ENCODE measurements at places on chromosomes 12 and 14.

- no peak for DNase-seq
These were observed 177.3 kb upstream of the BMP4 start for GRCh38 chr14:54133896-54134295.

DNA sequence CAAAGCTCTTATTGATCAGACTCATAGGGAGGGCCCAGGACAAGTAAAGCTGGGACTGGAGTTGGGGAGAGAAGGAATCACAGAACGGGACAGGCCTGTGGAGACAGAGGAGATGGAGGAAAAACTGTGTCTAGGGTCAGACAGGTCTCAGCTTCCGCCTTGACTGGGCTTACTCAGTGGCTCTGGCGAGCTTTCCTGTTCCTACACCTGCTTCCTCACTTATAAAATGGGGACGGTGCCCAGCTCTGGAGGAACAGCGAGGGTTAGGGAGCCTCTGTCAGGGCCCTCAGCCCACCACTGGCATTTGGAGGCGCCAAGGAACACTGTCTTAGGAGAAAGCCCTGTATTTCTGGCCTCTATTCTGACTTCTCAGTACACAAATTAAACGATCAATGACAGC lies 34.7 kb downstream of the SETD3 start:
- no peak for DNase-seq

DNA sequence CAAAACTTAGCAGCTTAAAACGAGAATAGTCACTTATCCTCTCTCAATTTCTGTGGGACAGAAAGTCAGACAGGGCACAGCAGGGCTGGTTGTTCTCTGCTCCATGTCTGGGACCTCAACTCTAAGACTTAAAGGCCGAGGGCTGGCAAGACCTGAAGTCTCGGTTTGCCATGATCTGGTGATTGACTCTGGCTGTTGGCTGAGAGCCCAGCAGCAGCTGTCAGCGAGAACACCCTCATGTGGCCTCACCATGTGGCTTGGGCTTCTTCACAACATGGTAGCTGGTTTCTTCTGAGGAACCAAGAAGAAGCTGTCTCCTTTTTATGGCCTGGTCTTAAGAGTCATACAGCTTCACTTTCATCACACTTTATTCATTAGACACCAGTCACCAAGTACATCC lies 1.7 kb upstream of the VASH1 start:
- no peak for DNase-seq

DNA sequence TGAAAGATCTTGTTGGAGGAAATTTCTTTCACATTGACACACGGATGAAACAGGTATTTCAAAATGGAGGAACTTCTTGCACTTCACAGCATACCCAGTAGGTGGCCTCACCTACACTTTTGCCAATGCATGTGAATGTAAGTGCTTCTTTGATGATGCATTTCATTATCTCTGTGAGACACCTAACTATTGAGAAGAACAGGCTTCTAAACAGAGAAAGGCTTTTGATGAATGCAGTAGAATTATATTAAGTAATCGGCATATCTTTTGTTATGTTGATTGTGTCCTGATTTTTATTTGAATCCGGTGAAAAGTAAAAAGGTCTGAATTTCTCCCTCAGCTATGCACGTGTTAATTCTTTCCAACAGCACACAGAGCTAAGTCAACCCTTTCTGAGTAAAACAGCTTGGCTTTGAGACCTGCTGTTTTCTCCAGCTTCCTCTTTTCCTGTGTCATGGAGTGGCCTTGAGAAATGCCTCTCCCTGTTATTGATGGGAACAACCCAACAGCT lies 399.0 kb downstream of the NAV3 start:
- peak; percentile 47 for DNase-seq

DNA sequence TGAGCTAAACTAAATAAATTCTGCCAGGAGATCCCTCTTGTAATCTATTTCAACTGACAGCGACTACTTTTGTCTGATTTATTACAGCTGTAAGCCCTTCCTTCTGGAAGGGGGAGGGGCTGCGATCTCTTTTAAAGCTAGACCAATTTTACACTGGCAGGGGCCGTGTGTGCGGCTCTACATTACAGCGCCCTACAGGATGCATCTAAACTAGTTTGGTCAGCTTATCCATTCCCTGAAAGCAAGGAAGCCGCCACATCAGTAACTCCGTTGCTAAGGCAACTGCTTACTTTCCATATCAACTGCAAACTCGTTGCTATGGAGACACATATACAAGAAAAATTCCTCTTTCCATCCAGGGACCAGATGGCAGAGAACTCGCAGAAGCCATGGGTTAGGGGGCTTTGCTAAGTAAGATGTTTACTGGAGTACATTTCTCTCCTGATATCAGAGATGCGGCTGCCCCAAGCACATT lies 17.4 kb downstream of the FOXN3 start:
- no peak for DNase-seq

GRCh38 chr12:90999966-91000365 lies 4.8 kb downstream of the EPYC start:
- DNase-seq = no peak

GRCh38 chr12:87756721-87757120 lies 272.5 kb downstream of the C12orf50 start:
- no peak for DNase-seq

DNA sequence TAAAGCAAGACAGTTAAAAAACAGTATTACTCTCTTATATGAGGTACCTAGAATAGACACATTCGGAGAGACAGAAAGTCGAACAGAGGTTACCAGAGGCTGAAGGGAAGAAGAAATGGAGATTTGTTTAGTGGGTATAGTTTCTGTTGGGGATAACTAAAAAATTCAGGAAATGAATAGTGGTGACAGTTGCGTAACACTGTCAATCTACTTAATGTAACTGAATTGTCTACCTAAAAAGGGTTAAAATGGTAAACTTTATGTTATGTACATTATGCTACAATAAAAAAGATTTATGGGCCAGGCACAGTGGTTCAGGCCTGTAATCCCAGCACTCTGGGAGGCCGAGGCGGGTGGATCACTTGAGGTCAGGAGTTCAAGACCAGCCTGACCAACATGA lies 30.6 kb upstream of the SLC6A13 start:
- no peak for DNase-seq

GRCh38 chr14:34851395-34851794 lies 23.8 kb downstream of the BAZ1A start:
- no peak for DNase-seq

DNA sequence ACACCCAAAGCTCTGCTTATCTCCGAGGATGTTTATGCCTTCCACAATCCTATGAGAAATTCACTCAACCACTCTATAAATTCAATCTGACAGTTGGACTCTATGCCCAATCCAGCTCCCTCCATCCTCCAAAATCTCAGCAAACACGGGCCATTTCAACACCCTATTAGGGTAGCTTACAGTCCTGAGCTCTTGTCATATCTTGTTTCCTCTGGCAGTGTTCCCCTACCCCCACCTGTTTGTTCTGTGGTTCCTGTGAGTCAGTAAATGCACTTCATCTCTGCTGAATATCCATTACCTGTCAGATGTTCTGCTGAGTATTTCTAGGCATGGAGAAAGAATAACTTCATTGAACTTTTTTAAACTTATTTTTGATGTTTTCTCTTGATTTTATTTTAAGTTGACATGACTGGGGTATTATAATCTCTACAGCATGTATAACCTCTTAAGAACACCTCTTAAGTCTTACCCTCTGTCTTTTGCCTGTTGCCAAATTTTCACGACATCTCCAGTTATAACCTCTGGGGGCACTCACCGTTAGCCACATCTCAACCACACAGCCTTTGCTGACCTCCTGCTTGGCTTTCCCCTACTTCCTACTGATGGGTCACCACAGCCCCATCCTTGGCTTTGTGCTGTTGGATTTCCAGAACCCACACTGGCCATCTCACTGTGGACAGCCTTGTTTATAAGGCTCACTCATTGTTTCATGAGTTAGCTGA lies 317.0 kb upstream of the TMPO start:
- no peak for DNase-seq

DNA sequence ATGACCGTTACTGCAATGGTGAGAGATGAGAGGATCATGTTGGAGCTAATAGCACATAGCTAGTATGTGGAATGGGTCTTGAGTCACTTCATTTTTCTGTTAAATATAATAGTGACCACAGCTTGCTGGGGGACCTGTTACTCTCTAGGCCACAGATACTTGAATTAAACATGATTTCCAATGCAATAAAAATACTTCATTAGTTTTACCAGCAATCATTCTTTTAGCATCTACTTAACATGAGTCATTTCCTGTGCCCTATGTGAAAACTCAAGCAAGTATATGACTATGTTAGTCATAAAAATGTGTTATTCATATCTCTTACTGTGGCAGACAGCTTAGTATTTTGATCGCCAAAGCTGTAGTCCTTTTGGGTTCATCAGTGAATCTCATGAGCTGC lies 798.8 kb downstream of the SLC16A7 start:
- DNase-seq = no peak

GRCh38 chr12:31298922-31299321 lies 27.0 kb downstream of the SINHCAF start:
- no peak for DNase-seq

- DNase-seq = no peak
These were observed 10.9 kb downstream of the NOC4L start for GRCh38 chr12:132154941-132155770.

DNA sequence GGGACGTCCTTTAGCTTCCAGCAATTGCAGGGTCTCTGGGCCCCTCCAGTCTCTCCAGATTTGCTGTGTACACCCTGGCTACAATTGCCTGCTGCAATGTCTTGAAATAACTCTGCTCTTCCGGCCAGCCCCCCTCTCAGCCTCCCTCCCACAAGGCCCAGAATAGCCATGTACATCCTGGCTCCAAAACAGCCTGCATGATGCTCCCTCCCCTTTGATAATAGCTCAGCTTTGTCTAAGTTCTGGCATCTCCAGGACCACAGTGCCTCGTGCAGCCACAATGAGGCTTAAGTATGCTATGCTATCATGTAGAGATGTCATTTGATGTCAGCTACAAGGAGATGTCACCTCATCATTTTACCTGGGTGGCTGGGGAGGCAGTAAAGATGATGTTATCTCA lies 74.6 kb downstream of the SRRM4 start:
- DNase-seq = no peak

DNA sequence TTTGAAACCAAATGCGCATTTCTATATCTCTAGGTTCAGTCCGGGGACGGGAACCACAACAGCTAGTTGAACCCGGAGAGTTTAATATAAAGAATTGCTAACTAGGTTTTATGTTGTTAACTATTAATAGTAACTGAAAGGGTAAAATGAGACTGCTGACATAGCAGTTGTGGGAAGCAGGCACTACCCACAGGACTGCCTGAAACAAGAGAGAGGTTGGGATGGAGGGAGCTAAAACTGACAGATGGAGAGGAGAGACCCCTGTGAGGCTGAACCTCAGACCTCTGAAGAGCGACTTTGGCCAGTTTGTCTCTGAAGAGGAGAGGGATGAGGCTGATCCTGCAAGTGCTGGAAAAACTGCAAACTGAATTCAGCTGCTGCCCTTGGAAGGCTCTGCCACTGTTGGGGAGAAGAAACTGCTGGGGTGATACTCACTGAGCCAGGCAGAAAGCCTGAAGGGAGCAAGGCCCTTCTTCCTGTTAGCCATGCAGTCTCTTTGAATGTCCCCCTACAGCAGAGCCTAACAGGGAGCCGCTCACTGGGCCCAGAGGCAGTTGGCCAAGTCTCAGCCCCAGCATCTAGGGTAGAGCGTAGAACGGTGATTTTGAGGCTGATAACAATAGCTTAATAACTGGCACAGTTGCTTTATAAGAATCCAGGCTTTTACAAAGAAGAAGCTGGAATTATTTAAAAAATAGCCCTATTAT lies 172.2 kb downstream of the NPAS3 start:
- no peak for DNase-seq

DNA sequence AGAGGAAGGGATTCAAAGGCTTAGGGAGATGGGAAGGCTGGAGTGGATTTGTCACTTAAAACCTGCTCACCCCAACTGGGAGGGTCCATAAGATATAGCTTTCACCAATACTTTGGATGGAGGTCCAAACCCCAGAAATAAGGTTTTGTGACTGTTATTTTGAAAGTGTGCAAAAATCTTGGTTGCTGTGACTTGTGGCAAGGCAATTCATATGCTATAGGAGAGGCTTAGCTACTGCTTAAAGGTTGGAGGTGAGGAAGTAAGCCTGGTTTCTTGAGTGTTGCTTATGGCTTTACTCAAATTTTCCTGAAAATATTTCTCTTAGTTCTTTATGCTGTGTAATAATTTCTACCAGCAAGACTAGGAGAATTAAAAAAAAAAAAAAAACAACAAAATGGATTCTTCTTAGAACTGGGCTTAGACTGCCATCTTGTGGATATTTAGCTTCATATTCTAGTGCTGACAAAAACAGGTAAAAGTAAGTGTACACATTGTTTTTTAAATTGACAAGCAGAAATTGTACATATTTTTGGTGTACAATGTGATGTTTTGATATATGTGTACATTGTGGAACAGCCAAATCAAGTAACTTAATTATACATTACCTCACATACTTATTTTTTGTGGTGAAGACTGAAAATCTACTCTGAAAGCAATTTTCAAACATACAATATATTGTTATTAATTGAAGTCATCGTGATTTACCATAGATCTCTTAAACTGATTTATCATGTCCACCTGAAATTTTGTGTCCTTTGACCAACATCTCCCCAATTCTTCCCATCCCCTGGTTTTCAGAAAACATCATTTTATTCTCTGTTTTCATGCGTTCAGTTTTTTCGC lies 23.0 kb downstream of the PDE6H start:
- peak; percentile 75 for DNase-seq

DNA sequence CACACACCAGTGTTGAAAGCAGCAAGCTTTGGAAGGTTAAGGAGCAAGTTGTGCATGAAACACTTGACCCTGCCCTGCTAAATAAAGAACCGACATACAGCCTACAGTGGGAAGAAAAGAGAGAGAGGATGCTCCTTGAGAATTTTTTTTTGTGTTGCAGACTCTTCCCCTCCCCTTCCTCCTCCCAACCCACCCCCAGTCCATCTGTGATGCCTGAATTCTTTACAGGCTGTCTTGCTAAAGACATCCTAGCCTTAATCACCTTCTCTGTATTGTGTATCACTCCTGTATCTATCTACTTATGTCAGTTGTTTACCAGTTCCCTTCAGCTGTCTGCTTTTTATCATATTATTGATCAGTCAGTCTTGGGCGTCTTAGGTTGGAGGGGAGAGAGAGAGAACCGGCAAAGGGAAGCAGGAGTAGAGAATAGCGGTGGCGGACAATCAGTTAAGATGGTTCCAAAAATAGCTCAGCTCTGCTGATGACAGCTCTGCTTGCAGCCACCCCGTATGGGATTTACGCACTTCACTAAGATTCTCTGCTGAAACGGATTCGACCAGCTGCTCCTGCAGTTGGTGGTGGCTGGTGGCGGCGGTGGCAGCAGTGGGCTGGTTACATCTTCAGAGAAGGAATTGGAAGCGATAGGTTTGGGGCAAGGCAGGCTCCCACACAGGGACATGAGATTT lies 664.7 kb downstream of the NRXN3 start:
- DNase-seq = no peak

Measured in SW 1271 (cell line).